Hematopoietic multipotent progenitor cell treated with erythropoietin and hydrocortisone succinate and interleukin-3 and kit ligand, for 4 days (in vitro differentiated cells): ENCODE measurements at places on chromosomes 16 and 17.

DNA sequence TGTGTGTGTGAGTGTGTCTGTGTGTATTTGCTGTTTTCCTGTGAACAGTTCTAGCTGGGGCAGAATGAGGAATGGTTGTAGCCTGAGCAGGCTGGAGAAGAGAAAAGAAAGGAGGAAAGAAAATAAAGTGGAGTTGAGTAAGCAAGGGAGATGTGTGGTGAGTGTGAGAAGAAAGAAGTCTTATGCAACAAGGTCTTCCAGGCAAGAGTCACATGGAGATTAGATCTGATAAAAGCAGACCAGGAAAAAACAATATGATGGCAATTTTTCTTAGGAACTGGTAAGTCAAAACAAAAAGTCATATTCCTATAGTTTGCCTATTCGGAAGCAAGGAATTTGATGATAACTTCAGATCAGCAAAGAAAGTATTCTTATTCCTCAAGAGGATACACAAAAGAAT is 125.0 kb downstream of the HS3ST3A1 start:
- DNase-seq, result peak; percentile 20

DNA sequence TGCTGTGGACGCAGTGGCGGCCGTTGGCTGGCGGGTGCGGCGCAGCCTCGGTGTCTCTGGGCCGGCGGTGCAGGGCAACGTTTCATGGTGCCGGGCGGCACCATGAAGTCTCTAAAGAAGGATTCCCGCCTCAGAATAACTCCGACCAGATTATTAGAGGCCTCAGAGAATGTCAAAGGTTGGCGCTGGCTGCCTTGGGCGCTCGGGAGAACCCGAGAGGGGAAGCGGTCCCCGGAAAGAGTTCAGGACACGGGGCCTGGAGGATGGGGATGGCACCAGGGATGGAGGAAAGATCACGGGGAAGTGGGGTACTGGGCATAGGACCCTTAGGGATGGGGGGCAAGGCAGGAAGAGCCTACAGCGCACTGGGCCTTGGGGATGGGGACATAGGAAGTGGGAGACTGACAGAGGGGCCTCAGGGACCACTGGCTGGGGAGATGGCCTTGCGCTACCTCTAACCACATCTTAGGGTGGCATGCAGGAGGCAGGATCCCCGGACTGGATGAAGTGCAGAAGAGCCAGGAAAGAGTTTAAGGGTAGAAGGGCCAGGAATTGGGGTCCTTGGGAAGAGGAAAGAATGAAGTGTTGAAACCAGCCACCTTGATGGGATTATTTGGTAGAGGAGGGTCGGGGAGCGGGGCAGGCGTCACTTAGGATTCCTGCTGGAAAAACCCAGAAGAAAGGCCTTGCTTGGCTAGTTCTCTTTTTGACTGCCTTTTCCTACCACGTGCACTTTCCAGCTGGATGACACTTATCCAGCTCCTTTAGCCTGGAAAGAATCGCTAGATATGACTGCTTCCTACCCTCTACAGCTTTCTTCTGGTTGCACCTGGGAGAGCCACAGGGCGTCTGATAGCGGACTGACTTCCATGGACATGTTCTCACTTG is 578 bp downstream of the MYCBPAP start:
- no peak for DNase-seq

DNA sequence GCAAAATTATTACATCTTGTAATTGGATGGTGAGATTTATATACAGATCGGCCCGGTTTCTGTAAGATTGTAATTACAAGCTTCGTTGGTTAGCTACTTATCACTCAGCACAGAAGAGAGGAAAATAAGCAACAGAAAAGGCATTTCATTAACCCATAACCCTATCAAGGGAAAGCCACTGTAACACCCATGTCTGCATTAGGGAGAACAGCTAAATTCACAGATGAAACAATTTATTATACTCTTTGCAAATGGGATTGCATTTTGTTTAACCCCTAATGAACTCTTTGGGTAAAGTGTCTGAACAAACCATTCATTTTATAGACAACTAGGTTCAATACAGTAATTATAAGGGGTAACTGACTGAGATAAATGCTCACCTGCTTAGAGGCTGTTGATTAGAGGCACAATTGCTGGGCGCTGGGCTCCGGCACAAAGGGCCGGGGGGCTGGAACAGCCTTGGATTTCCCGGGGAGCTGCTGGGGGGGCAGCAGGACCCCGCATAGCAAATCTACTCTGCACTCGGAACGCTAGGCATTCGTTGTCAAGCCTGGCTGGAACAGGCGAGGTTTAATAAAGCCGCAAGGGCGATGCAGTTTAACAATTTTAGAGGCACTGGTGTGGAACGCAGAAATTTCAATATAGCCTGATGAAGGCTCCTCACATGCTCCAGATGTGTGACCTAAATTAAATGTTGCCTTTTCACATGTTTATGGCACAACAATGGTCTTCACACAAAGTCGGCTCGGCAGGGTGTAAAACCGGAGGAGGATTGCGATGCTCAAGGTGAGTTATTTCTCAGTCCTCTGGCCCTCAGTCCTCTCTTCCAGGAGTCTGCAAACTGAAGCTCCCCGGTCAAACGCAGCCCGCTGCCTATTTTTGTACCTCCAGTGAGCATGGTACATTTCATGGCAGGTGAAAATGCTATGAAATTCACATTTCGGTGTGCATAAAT is 134.0 kb upstream of the IRX6 start:
- DNase-seq, result no peak

DNA sequence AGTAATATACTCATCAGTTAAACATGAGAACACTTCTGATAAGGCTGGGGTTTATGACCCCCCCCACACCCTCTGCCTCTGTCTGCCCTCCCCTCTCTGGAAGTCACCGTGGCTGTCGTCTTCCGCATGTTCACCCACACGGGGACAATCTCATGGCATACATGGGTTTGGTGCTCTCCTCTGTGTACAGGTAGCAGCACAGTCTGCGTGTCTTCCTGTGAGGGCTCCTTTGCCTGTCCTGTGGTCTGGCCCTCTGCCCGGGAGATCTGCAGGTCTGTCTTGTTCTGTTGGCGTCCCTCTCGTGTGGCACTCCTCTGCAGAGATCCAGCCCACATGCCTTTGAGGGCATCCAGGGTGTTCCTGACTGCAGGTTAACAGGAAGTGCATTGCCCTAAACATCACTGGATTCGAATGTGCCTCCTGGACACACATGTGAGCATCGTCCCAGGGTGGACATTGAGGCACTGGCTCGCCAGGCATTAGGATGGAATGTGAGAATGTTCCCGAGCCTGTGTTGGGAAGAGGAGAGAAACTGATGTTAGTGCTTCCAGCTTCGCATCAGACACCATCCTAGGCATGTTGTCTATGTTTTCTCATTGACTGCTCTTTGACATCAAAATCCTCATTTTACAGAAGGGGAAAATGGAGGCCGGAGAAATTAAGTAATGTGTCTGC is 54.5 kb downstream of the NKD1 start:
- DNase-seq, result peak; percentile 37

- peak; percentile 19 for DNase-seq
Measured at GRCh38 chr16:49854796-49855203, 1.1 kb downstream of the ZNF423 start.

DNA sequence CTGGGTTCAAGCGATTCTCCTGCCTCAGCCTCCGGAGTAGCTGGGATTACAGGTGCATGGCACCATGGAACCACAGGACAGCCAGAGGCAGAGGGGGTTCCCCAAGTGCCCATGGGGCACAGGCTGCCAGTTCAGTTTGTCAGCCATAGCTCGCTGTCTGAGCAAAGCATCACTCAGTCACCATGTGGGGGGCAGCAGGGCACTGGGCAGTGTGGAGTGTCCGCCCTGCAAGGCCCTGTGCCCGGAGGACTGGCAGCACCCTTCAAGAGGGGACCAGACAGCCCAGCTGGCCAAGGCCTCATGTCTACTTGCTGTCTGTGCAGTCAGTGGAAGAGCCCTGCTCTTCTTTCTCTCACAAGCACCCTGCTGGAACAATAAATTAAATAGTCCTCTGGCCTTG is 6.4 kb downstream of the ALYREF start:
- no peak for DNase-seq

GRCh38 chr17:38705523-38705802 is 390 bp downstream of the MLLT6 start:
- DNase-seq, result no peak

DNA sequence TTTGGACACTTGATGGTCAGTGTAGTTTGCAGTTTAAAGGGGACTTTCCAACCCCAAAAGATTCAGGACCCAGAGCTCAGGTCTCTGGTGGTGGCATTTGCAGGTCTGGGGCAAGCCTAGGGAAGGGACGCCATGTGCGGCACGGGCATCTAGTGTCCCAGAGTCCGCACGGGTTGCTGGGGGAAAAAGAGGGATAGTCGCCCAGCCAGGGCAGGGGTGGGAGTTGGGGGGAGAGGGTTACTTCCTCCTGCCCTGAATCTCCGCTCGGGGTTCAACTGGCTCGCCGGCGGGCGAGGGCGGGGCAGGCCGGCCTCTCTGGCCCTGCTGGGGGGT is 239 bp upstream of the CA7 start:
- no peak for DNase-seq
